ENCODE measurements at places on chromosomes 2 and 18.

GRCh38 chr18:36409779-36410178 is 112.3 kb downstream of the FHOD3 start:
- DNase-seq, result no peak

GRCh38 chr18:21056545-21056944 is 55.1 kb downstream of the ROCK1 start:
- peak; percentile 92 for DNase-seq

DNA sequence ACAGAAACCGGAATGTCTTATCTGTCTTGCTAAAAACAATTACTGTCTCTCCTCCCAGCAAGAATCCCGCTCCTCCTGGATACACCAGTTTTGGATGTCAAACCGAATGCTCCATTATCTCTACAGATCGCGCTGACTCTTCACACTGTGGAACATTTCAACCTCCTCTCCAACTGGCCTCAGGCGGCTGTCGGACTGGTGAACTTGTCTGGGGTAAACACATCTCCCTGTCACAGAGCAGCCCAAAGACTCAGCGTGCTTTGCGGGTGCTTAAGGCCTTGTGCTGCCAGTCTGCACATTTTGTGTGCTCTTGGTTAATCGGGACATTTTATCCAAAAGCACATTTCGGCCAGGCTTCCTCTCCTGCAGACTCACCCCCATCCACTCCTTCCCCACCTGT is 173.1 kb downstream of the ICOS start:
- DNase-seq, result no peak

GRCh38 chr2:6564326-6564725 is 301.4 kb downstream of the CMPK2 start:
- no peak for DNase-seq
